ENCODE measurements at places on chromosomes 2 and 18.

DNA sequence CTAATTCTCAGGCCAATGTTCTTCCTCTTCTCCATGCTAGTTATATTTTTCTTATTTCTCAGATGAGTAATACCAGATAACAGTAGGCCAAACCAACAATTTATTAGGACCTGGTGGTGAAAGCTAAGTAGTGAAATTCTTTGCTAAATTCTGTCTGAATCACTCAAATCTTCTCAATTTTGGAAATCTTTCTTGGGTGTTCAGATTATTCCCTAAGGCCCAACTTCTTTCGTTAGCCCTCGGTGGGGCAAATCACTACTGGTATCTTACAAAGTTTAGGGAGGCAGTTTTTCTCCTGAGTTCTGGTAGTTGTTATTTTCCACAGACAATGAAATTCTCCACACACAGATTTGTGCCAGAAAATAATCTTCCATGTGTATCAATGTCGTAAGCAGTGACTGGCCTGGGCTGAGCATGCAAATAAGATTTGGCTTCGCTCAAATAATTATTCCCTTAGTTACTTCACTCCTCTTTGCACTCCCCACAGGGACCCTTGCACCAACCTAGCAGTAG is 443.5 kb upstream of the SLC14A2 start:
- DNase-seq, result no peak

GRCh38 chr18:74498712-74499627 is 2.8 kb downstream of the CNDP2 start:
- DNase-seq, result peak; percentile 81

DNA sequence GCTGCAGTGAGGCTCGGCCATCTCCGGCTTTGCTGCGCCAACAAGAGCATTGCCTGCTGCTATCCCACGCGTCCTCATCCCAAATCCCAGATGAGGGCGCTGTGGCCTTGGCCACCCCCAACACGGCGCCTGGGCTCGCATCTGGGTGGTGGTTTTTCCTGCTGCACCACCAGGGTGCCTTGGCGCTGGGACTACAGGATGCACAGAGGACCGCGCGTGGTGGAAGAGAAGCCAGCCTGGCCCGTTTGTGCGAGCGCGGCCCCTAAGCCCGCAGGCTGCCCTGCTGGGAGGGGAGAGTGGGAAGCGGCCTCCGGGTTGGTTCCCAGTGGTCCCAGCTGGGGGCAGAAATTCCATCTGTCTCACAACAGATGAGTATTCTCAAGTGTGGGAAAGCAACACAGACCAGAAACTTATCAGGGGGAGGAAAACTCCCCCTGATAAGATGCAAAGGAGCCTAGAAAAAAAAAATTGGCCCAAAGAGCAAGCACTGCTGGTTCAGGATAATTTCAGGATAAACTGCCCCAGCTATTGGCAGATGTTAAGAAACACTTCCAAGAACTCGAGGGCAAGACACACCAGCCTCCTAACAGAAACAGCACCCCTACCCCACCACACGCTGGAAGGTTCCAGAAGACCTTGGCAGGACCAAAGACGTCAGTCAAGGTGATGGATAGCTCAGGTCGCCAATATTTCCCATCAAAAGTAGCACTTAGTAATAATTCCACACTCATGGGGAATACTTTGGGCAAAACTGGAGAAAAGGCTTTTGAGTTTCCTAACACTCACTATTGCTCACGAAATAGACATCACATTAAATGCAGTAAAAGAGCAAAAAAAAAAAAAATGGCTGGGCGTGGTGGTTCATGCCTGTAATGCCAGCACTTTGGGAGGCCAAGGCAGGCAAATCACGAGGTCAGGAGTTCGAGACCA is 152.1 kb downstream of the PXDN start:
- DNase-seq, result peak; percentile 88

GRCh38 chr18:49959176-49959575 is 145.8 kb upstream of the ACAA2 start:
- no peak for DNase-seq

DNA sequence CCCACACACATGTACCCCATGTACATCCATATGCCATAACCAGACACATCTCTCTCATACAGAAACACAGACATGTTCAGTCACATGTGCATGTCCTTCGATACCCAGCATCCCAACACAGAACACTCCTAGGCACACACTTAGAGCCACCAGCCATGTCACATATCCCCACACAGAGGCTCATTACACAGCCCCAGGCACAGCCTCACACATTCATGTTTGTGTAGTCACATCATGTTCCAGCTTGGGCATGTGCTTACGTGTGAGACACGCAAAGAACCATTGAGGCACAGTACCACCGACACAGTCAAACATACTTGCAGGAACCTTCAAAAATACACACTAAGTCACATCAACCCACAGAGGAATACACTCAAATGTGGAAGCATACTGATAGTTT is 17.3 kb downstream of the FBXO41 start:
- DNase-seq, result no peak

DNA sequence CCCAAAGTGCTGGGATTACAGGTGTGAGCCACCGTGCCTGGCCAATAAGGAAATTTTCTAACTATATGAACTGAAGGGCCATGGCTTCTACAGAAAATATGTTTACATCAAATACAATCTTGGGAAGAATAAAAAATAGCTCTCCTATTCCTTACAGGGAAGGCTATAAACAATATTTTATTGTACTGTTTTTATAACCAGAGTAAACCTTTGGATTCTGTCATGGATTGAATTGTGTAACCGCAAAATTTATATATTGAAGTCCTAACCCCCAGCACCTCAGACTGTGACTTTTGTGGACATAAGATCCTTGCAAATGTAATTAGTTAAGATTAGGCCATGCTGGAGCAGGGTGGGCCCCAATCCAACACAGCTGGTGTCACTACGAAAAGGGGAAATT is 8.3 kb downstream of the HSBP1L1 start:
- no peak for DNase-seq

GRCh38 chr18:44679914-44680272 is 795 bp upstream of the SETBP1 start:
- peak; percentile 63 for DNase-seq

DNA sequence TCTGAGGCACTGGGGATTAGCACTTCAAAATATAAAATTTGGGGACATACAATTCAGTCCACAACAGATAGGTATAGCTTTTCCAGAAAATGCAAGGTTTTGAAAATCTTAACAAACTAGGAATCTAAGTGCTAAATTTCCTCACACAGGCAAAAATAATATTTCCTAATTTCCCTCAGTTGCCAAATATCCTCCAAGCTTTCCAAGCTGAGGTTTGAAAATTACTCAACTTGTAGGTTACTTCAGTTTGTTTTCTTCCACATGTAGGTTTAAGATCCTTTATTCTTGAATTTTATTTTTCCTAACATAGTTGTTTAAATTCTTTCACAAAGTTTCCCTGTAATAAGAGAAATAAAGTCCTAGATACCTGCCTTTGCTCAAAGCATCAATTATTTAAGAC is 192.9 kb upstream of the NRXN1 start:
- DNase-seq, result no peak
